ENCODE measurements at places on chromosomes 7 and 10.

DNA sequence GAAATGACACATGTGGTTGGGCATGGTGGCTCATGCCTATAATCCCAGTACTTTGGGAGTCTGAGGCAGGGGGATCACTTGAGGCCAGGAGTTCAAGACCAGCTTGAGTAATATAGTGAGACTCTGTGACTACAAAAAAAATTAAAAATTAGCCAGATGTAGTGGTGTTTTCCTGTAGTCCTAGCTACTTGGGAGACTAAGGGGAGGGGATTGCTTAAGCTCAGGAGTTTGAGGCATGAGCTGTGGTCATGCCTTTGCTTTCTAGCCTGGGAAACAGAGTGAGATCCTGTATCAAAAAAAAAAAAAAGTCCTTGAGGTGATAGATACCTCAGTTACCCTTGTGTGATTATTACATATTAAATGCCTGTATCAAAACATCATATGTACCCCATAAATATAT, 116.7 kb downstream of the SLC25A40 start:
- no peak for DNase-seq

GRCh38 chr10:88851706-88852105, at the start of gene ANKRD22:
TSS of gene ANKRD22 (minus strand) at chr10:88851844. CDS start at chr10:88851607, 237 bp downstream.
- DNase-seq: peak; percentile 85

DNA sequence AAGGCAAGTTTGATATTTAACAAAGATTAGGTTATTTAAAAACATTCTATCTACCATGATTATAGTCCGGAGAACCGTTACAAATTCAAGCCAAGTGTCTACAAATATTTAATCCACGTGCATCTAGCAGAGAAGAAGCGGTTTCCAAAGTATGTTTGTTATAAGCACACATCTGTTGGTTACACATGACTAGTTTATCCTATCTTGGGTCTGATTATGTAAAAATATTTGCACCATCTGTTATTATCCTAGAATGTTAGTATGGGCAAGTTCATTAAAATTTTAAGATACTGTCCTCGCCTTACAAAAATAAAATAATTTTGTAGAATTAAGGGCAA, 289.2 kb upstream of the VSTM2A start:
- no peak for DNase-seq

- DNase-seq: no peak
Observed at GRCh38 chr7:35705932-35706461, 11.1 kb upstream of the HERPUD2 start.

DNA sequence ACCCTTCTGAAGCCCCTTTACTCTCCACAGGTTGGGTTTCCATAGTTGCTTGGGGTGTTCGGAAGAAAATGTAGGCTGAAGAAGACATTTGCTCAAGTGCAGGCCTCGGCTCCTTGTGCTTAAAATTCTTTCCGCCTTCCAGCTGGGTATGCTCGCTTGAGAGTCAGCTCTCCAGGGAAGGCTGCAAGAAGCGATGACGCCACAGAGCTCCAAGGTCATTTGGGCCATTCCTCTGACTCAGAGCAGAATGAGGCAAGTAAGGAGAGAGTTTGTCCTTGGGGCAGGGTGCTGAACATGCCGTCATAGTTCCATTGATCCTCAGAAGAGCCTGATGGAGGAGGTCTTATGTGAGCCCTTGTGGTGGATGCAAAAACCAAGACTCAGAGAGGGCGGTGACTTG, 27.4 kb upstream of the HSPA12A start:
- peak; percentile 78 for DNase-seq

DNA sequence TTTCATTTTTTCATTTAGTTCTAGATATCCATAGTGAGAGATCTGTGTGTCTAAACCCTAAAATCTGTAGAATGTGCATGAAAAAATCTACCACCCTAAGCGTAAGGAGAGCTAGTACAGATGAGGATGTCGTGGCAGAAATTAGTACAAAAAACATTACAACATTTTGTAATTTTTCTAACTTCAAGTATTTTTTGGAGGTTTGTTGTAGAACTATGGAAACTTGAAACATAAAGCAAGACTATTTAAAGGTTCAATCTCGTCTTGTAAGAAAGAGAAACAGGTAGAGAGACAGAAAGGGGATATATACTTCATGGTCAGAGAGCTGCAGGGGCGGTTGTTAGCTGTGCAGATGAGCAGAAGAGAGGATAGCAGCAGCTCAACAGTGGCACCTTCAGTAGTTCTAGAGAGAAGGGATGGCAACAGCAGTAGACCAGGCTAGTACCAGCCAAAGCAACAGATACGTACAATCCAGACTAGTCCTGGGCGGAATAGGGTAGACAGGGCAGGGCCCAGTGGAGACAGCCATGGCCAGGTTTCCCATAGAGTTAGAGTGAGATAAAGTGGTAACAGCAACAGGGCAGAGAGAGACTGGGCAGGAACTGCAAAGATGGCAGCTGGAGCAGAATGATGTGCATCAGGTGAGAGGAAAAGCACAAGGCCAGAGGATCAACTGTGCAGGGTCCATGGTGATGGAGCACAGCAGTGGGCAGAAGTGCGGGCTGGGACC, 145.2 kb downstream of the FRMD4A start:
- peak; percentile 94 for DNase-seq

DNA sequence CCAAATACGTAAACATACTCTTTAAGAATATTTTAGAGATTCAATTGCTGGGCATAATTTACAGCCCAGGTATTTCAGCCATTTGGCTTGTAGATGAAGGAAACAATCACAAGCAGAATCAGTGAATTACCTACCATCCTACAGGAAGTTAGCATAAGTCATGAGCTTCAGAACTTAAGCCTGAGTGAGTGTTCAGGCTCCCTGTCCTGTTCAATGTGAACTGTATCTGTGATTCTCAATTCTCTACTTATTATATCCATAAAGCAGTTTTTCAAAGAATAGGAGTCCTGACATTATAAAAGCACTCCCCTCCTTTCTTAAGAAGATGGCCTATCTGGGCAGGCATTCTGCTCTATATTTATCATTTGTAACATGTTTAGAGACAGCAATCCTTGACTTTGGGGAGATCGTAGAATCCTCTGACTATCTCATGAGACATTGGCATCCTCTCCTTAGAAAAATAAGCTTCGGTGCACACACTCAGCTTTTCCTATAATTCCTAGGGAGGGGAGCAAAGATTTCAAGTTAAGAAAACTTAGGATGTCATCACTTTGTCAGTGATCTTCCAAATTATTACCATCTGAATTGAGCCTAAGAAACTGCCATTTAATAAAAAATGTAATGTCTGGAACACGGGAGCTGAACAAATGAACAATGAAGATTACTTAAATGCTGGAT, 645.2 kb upstream of the IGFBP3 start:
- DNase-seq: no peak

GRCh38 chr7:39634478-39634805, 11.1 kb downstream of the RALA start:
- DNase-seq: no peak

GRCh38 chr7:117009705-117010361, 56.5 kb downstream of the ST7 start:
- DNase-seq: no peak

- no peak for DNase-seq
Observed at GRCh38 chr10:83625831-83626360, 513.4 kb upstream of the GHITM start.

GRCh38 chr10:73398024-73398423, 15.8 kb downstream of the ANXA7 start:
- no peak for DNase-seq

GRCh38 chr10:3820255-3820654, 35.2 kb upstream of the KLF6 start:
- peak; percentile 97 for DNase-seq

- DNase-seq: no peak
Observed at GRCh38 chr10:52257692-52258075, 56.4 kb upstream of the DKK1 start.

- peak; percentile 28 for DNase-seq
Observed at GRCh38 chr10:30284865-30285594, 64.0 kb downstream of the MTPAP start.

DNA sequence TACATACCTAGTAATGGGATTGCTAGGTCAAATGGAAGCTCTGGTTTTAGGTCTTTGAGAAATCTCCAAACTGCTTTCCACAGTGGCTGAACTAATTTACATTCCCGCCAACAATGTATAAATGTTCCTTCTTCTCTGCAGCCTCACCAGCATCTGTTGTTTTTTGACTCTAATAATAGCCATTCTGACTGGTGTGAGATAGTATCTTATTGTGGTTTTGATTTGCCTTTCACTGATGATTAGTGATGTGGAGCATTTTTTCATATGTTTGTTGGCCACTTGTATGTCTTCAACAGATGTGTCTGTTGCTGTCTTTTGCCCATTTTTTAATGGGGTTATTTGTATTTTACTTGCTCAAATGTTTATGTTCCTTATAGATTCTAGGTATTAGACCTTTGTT, 675.5 kb downstream of the SUGCT start:
- no peak for DNase-seq

- no peak for DNase-seq
Observed at GRCh38 chr7:37081436-37081835, 357.1 kb upstream of the AOAH start.

- no peak for DNase-seq
Observed at GRCh38 chr7:33422141-33422540, 292.8 kb downstream of the BBS9 start.

GRCh38 chr7:115340828-115341227, 418.9 kb downstream of the MDFIC start:
- peak; percentile 92 for DNase-seq

DNA sequence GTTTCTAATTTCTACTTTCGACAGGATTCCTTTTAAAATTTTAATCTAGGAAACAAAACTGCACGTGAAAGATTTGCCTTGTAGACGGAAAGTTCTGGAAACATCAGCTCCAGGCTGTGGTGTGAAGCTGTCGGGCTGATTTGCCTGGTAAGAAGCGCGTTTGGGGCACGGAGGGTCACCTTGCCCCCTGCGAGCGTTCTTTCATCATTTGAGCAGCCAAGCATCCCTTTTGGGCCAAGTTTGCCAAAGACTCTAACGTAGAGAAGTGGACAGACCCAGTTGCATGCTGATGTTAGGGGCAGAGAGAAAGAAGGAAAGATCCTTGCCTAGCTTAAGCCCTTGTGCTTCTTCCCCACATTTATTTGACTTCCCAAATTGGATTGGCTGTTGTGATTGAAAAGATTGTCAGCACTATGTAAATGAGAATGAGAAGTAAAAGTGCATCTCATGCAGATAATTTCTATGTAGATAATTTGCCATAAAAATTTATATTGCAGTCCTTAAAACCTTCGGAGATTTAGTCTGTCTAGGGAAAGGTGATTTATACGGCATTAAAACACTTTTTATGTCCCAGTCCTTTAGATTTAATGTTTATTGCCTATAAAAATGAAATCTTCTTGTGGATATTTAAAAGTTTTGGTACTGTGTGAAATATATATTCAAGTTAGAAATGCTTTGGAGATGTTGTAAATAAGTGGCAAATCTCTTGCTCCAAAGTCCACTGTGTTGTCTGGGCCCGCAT, 76.1 kb downstream of the CUX1 start:
- DNase-seq: no peak

GRCh38 chr7:156656598-156656997, 16.0 kb downstream of the RNF32 start:
- no peak for DNase-seq

GRCh38 chr7:101017064-101017777, 2.7 kb upstream of the MUC17 start:
- peak; percentile 89 for DNase-seq

DNA sequence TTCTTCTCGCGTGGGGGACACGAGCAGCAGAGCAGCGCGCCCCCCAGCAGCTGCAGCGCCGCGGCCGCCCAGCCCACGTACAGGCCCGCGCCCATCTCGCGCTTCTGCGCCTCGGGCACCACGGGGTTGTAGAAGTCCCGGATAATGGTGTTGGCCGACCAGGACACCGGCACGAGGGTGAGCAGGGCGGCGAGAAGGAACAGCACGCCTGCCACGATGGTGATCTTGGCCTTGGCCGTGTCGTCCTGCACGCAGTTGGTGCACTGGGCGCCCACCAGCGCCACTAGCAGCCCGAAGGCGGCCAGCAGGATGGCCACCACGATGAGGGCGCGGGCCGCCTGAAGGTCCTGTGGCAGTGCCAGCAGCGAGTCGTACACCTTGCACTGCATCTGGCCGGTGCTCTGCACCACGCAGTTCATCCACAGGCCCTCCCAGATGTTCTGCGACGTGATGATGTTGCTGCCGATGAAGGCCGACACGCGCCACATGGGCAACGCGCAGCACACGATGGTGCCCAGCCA, 529 bp downstream of the CLDN3 start:
- DNase-seq: no peak

- no peak for DNase-seq
Observed at GRCh38 chr10:123275136-123275564, 120.9 kb downstream of the BUB3 start.

DNA sequence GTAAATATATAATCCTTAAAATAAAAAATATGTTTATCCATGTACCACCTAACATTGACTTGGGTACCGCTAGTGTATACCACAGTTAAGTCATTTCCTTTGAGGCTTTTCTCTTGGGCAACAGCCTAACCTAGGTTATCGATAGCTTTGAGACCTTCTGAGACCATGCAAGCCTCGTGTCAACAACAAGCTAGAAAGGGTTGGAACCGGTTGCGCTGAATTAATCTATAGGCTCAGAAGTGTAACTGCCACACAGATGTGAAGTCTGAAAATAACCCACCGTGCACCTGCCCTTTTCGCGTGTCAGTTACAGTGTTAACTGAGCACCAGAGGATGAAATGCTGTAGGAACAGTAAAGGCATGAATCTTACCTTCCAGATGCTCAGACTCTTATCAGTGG, 59.8 kb downstream of the ARID5B start:
- DNase-seq: no peak

DNA sequence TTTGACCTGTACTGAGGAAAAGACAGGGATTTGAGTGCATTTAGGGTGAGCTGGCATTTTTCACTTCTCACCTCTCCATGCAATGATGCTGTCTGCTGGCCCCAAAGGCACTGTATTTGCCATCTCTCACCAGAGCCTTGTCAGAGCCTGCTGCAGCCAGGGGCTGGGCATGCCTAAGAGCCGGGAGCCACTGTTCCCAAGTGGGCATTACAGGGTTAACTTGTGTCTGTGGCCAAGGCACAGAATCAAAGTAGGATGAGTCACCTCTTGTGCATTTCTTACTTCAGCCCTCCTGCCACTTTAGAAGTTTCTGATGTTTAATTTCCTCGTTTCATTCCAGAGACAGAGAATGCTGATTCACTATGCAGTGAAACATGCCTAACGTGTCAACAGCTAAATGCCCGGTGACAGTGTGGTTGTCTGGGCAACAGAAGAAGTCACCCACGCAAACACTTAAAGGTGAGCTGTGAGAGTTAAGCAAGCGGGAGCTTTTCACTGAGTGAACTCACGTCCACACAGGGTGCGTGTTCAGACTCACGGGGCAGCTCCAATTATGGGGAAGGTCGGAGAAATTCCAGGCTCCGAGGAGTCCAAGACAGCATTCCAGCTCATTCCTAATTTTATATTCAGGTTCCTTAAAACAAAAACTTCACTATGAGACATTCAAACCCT, 57.1 kb upstream of the IGFBP3 start:
- DNase-seq: peak; percentile 97

- DNase-seq: no peak
Observed at GRCh38 chr7:81973117-81973516, 203.3 kb upstream of the HGF start.

- peak; percentile 86 for DNase-seq
Observed at GRCh38 chr7:32507414-32507813, 12.1 kb downstream of the AVL9 start.
